IMR-90 (cell line): ENCODE measurements at places on chromosomes 6 and 20. TPM values are rescaled to one million over a fixed set of nuclear protein-coding genes. Genes with fewer than 3 reads are reported as not detected.

DNA sequence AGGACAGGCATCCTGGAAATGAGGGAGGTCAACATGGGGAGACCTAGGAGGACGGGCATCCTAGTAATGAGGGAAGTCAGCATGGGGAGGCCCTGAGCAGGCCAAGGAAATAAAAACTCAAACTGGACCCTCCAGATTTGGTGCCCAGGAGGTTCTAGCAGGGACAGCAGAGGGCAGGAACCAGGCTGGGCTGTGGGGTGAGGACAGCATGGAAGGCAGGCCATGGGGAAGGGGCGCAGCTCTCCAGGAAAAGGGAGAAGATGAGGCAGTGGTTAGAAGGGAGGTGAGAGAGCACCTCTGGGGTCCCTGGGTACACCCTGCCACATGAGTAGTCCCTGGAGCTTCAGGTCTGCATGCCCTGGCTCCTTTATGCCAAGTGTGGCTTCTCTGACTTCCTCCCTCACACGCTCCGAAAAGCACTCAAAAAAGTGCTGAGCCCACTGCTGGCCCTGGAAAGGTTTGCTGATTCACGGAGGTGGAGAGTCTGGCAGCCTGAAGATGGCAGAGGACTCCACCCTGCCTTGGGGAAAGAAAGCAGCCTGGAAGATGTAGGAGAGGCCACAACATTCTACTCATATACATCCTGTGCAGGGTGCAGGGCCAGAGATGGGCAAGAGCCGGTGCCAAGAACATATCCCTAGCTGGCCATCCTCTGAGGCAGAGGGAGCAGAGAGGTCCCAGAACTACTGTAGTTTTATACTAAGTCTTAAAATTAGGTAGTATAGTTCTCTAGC, 154.9 kb downstream of the MRPL14 start:
- no peak for DNase-seq

DNA sequence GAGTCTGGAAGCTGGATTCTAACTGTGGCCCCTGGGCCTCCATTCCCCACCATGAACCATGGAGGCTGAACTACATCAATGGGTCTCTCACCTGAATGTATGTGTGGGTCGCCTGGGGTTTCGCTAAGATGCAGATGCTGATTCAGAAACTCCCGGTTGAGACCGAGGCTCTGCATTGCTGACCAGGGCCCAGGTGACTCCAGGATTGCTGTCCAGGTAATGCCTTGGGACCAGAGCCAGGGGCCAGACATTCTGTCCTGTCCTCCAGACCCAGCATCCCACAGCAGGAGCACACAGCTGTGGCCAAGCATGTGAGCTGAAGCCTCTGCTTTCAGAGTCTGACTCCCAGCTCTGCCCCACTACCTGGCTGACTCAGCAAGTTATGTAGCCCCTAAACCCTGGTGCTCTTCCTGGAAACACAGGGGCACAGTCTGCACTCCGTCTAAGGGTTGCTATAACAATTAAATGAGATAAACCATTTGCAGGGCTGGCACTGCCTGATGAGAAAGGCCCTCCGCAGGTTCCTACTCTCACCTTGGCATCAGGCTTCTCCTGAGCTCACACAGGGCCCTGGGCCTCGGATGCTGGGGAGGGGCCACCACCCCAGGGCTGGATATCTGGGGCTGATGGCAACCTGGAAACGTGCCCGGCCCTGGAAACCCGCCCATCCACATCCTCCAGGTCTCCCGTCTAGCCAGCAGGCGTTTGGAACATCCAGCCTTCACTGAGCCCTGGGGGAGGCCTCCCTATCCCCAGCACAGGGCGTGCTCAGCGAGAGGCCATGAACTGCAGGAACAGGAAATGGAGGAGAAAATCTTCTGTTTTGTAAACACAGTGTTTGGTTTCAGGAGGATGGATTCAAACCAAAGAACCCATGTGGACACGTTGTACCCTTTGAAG, 175.7 kb downstream of the DLL1 start:
- no peak for DNase-seq

DNA sequence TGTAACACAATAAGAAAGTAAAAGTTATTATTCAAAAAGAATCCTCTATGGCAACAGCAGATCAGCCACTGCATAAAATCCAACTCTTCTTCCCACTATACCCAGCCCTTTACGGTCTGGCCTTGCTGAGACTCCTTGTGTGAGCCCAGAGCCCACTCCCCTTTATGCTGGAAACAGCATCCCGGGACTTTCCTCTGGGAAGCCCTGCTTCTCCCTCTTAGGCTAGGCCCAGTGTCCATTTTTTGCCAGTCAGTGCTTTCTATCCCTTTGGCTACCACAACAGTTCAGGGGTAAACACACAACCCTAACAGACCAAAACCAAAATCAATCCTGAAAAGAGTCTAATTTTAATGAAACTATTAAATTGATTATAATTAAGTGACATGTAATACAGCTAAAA, 20.6 kb downstream of the FKBP5 start:
- DNase-seq: no peak

DNA sequence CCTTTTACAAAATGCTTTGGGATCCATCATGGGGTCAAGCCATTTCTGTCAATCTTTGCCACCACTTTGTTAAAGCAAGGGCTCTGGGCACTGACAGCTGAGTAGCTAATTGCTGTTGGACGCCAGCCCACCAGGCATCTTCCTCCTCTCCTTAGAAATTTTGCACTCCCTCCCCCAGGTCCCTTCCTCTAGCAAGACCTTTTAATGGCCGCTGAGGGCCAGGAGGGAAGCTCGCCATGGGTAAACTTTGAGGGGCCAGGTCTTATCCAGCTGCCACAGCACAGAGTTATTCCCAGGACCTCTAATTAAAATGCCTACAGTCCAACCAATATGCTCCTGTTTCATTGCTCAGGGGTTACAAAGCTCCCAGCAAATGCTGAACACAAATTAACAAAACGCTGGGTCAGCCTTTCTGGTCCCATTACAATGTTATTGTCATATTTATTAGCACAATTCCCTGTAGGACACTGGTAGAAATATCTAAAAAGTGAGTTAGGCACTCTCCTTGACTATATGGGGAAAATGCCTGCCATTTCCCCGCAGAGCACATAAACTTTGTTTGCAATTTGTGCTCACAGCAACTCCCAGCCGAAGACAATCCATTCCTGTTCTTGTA, 16.8 kb downstream of the SCML4 start:
- DNase-seq: no peak

The TP53INP2 gene
- polyA plus RNA-seq: 6.8 and 7.4 TPM in 2 replicates

The OR2H2 gene
- not detected in 2 replicates for polyA plus RNA-seq

The DZANK1 gene
- polyA plus RNA-seq: 1.1 TPM in 2 replicates
